ENCODE measurements at places on chromosomes 4 and X.

DNA sequence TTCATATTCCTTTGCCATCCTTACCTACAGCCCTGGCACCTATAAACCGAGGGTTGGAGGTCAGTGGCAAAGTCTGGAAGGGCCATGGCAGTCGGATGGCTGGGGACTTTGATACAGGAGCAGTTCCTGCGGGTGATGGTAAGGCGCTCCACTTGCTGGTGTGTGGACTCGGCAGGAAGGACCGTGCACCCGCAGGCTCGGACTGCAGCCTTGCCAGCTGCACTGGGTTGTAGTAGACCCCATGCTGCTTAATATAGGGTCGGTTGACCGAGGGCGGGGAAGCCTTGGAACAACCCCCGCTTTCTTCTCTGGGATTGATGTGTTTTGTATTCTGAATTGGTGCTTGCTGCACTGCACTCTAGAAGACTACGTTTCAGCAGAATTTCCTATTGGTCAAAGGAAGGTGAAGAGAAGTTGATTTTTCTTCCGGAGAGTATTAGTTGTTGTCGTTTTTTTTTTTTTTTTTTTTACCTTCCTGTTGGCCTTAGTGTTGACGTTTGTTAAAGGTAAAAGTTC lies 638 bp downstream of the BLTP1 start:
- no peak for DNase-seq

GRCh38 chr4:118158763-118159375 lies 124.6 kb downstream of the NDST3 start:
- no peak for DNase-seq

DNA sequence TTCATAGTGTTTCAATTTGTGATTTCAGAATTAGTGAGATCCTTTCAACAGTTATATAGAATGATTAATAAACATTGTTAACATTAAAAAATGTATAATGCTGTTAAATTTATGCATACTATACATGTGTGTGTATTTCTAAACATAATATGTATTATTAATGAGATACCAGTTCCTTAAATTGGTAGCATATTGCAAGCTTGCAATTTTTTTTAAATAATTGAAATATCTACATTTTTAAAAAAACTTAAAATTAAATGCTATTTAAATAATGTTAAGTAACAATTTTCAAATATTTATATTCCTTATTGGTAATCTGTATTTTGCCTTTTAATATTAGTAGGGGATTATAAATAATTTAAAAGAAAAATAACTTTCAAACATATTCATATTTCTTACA lies 1479.5 kb upstream of the PCDH7 start:
- no peak for DNase-seq

- DNase-seq: no peak
These were observed 245.5 kb upstream of the CXXC4 start for GRCh38 chr4:104740161-104740560.

DNA sequence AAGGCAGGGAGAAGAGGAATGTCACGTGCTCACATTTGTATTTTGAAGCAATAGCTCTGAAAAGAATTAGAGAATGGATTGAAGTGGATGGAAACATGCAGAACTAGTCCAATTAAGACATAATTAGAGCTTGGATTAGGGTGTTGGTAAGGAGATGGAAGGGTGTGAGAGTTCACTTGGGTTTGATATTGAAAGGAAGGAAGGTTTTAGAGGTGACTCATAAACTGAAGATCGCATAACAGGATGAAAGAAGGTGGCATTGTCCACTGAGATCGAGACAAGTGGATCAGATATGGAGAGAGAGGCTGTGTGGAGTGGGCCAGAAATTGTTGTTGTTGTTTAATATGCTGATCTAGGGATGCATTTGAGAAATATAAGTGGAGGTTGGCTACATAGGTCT lies 244.0 kb upstream of the SMIM31 start:
- no peak for DNase-seq

DNA sequence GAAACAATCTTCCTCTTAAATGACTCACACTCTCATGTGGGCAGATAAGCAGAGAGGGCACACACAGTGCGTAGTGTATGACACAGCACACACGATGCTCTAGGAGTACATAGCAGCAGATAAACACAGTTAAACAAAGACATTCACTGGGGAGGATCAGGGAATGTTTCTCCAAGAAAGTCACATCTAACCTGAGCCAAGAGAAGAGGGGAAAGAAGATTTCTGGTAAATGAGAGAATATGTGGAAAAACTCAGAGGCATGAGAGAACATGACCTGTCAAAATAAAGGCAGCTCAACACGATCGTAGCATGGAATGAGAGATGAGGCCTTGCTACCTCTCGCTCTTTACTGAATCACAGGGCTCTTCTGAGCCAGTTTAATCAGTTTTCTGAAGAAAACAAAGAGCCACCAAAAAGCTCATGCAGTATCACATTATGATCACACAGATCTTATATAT lies 251.0 kb downstream of the ANK2 start:
- no peak for DNase-seq

DNA sequence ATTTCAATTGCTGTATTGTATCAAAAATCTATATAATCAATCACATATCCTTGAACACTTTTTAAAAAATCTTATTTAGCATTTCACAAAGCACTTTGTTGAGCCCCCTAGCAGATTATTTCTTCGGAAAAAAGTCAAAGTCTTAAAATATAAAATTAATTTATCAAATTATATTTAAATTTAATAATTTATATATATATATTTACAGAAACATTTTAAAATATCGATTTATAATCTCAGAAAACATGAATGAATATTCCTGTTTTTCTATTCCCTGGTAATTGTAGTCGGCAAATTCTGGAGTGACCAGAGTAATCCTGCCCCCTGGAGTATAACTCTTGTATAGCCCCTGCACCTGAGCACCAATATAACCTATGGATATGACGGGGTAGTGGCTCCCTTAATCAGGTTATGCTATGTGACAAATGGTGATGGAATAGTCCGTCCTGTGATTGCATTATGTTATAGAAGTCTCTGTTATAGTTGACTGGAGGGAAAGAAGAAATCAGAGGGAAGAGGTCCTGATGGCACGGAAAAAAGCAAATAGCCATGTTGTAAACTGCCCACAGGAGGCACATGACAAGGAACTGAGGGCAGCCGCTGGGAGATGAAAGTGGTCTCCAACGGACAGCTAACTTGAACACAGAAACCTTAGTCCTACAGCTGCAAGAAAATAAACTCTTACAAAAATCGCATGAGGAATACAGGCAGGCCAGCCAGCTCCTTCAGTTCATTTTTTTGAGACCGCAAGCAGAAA lies 1092.3 kb downstream of the ARAP2 start:
- DNase-seq: no peak

- no peak for DNase-seq
These were observed 89.7 kb downstream of the BCOR start for GRCh38 chrX:40007756-40008705.

DNA sequence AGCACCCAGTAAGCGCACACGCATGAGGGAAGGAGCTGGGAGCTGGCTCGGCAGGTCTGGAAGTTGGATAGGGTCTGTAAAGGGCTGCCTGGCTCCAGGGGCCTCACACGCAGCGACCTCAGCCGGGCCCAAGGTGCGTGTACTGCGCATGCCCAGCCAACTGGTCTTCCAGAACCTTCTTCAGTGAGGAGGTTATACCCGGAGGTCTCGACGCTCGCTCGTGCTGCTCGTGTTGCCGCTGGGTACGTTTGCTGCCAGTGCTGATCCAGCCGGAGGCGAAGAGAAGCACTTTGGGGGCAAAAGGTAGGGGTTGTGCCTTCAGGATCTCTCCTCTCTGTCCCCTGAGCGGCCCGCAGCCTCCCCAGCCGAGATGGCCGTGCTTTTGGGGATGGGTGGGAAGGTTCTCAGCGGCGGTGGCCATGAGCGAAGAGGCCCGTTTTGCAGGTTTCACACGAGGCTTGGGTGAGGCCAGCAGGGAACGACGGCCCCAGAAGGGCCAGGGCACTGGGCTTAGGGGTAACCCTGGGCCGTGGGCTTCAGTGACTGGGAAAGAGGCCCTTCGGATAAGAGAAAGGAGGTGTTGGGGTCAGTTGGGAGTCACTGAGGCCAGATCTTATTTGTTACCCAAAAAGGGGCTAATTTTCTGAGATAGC lies 3.8 kb upstream of the CXCL9 start:
- DNase-seq: no peak
